ENCODE measurements at places on chromosomes 13 and 19.

DNA sequence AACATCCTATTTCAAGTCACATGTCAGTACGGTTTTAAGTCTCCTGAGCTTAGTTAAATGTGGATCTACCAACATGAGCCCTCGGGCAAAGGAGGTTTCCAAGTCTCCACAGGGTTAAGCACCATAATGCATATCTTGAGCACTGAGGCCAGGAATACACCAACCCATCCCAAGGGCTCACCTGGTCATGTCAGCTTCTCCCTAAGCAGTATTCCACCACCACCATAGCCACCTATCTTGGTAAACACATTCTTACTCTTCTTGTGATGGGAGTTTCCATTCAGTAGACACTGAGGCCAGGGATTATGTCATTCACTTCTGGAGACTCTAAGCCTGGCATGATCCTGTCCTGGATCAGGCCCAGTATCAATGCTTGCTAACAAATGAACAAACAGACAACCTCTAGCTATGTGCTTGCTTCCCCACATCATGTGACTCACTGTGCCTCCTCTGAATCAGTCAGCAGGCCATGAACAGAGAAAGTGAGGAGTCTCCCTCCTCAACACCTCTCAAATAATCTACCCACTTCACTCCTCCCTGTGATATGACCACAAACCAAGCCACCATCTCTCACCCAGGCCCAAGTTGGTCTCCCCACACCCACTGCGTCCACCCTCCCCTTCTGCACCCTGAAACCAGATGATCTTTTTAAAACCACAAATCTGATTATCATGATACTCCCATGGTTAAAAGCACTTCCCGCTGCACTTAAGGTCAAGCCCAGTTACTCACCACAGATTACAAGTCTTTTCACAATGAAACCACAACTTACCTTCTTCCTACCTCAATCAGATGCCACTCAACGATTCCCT is 5.8 kb downstream of the PEG3 start:
- H3K27me3 ChIP-seq, result peaks cover 9% of the 10 kb centered on the region
- no peak for DNase-seq
- H3K36me3 ChIP-seq, result no peaks in the 10 kb centered on the region
- H3K27ac ChIP-seq, result no peak overlapping the region
- no peak overlapping the region for H3K4me3 ChIP-seq
- H3K4me1 ChIP-seq, result peaks cover 3% of the 10 kb centered on the region

GRCh38 chr19:13861392-13861713 is 15.6 kb upstream of the NANOS3 start:
- H3K36me3 ChIP-seq, result no peaks in the 10 kb centered on the region
- peak overlapping the region; percentile 73 for H3K4me3 ChIP-seq
- peaks cover 40% of the 10 kb centered on the region for H3K4me1 ChIP-seq

- peaks cover 13% of the 10 kb centered on the region for H3K27me3 ChIP-seq
- peak overlapping the region; percentile 47 for H3K4me3 ChIP-seq
- H3K27ac ChIP-seq, result no peak overlapping the region
- H3K4me1 ChIP-seq, result peaks cover 18% of the 10 kb centered on the region
- H3K36me3 ChIP-seq, result no peaks in the 10 kb centered on the region
- DNase-seq, result peak; percentile 12
Observed at GRCh38 chr13:110138010-110138699, 168.8 kb downstream of the COL4A1 start.

GRCh38 chr19:6613711-6614110 is 22.8 kb upstream of the CD70 start:
- H3K27ac ChIP-seq, result no peak overlapping the region
- no peaks in the 10 kb centered on the region for H3K36me3 ChIP-seq
- no peak overlapping the region for H3K4me3 ChIP-seq
- no peaks in the 10 kb centered on the region for H3K4me1 ChIP-seq

GRCh38 chr19:34380639-34381241 is 15.7 kb downstream of the GPI start:
- peaks cover 78% of the 10 kb centered on the region for H3K36me3 ChIP-seq
- no peaks in the 10 kb centered on the region for H3K27me3 ChIP-seq
- no peak overlapping the region for H3K4me3 ChIP-seq
- no peaks in the 10 kb centered on the region for H3K4me1 ChIP-seq
- DNase-seq, result no peak

GRCh38 chr19:5865772-5866171 is 4.6 kb downstream of the FUT5 start:
- DNase-seq, result no peak
- H3K4me3 ChIP-seq, result no peak overlapping the region
- H3K27me3 ChIP-seq, result no peaks in the 10 kb centered on the region
- H3K4me1 ChIP-seq, result no peaks in the 10 kb centered on the region

DNA sequence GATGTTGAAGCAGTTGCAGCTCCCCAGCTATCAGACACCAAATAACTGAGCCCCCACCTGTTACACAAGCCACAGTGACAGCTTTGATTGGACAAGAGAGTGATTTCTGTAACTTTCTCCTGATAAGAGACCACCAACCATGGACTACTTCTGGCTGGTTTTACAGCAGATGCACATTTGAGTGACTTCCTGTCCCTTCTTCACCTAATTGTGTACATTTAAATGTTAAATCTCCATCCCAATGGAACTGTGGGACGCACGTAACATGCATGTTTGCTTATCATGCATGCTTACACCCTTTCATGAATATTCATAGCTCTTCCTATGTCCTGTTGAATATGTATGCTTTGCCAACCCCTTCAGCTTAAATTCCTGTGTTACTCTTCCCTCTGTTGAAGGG is 6.0 kb upstream of the TNFSF11 start:
- H3K4me3 ChIP-seq, result no peak overlapping the region
- no peak overlapping the region for H3K27ac ChIP-seq
- DNase-seq, result no peak

- peaks cover 13% of the 10 kb centered on the region for H3K36me3 ChIP-seq
- no peak for DNase-seq
- H3K27ac ChIP-seq, result no peak overlapping the region
Observed at GRCh38 chr19:43589277-43589676, 6.7 kb downstream of the IRGQ start.

DNA sequence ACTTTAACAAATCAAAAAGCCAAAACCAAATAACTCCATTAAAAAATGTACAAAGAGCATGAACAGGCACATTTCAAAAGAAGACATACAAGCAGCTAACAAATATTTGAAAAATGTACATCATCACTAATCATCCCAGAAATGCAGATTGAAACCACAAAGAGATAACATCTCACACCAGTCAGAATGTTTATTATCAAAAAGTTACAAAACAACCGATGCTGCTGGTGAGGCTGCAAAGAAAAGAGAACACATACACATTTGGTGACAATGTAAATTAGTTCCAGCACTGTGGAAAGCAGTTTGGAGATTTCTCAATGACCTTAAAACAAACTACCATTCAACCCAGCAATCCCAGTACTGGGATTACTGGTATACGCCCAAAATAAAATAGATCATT is 756.0 kb upstream of the PCDH20 start:
- H3K4me1 ChIP-seq, result no peaks in the 10 kb centered on the region
- H3K27me3 ChIP-seq, result no peaks in the 10 kb centered on the region
- no peak for DNase-seq
- H3K4me3 ChIP-seq, result no peak overlapping the region
- H3K36me3 ChIP-seq, result no peaks in the 10 kb centered on the region
- H3K27ac ChIP-seq, result no peak overlapping the region

DNA sequence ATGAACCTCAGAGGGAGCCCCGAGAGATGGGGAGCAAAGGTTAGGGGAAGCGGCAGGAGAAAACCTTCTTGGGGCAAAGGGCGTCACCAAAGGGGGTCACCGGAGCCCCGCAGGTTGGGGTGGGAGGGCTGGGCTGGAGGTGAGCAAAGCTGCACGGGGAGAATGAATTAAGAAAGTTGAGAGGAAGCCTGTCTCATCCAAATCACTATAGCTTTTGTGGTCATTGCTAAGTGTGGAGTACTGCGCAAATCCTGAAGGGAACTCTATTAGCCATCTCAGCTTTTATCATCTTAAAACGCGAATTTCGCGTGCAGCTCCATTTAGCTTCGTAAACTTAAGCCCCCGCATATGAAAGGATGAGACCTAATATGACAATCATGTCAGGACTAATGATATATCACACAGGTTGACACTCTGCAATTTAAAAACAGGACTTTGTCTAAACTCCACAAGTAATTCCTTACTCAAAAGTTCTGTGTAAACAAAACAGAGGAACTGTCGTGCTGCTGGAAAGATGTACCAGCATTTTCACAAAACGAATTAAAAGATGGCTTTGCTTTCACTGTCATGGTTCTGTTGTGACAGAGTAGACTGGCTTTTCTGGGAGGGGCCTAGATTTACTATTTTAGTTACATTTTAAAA is 631 bp downstream of the LACC1 start:
- H3K4me3 ChIP-seq, result peak overlapping the region; percentile 76
- H3K4me1 ChIP-seq, result peaks cover 16% of the 10 kb centered on the region
- H3K27me3 ChIP-seq, result no peaks in the 10 kb centered on the region
- H3K36me3 ChIP-seq, result no peaks in the 10 kb centered on the region

DNA sequence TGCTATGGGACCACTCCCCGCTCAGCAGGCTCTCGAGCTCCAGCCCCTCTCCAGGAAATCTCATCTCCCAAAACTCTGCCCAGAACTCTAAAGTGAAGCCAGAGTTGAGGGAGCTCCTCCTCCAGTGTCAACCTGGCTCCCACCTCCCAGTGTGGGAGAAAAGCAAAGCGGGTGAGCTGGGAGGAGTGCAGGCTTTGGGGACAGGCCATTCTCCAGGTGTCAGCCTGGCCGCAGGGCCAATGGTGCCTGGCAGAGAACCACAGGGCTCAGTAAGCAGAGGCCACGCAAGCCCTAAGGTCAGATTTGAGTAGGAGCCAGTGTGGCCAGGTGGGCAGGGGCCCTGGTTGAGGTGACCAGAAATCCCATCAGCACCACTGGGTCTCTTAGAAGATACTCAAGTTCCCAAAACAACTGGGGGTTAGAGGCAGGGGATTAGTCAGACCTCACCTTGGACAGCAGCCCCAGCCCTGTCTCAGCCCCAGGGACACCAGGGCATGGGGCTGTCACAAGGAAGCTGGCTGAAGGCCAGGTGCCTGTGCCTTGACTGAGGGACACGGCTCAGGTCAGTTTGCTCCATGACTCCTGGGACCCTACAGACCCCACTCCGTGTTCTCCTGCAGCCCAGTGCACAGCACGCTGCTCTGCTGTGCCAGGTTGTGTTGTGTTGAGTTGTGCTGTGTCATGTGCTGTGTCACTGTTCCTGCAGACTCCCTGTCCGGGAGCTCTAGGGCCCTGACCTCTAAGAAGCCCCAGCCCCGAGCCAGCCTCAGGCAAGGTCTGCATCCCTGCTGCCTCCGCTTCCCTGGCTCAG is 2.8 kb upstream of the ZNF181 start:
- DNase-seq, result no peak
- no peak overlapping the region for H3K4me3 ChIP-seq
- no peaks in the 10 kb centered on the region for H3K27me3 ChIP-seq

- DNase-seq, result peak; percentile 98
- H3K4me1 ChIP-seq, result peaks cover 21% of the 10 kb centered on the region
- peaks cover under 1% of the 10 kb centered on the region for H3K27me3 ChIP-seq
- H3K27ac ChIP-seq, result peak within 1 kb of the TSS; percentile 99
- H3K36me3 ChIP-seq, result peaks cover 5% of the 10 kb centered on the region
Observed at GRCh38 chr19:45584332-45585157, at the start of gene OPA3. TSS of gene OPA3 (minus strand) at chr19:45584802. CDS start at chr19:45584764, 38 bp downstream.

DNA sequence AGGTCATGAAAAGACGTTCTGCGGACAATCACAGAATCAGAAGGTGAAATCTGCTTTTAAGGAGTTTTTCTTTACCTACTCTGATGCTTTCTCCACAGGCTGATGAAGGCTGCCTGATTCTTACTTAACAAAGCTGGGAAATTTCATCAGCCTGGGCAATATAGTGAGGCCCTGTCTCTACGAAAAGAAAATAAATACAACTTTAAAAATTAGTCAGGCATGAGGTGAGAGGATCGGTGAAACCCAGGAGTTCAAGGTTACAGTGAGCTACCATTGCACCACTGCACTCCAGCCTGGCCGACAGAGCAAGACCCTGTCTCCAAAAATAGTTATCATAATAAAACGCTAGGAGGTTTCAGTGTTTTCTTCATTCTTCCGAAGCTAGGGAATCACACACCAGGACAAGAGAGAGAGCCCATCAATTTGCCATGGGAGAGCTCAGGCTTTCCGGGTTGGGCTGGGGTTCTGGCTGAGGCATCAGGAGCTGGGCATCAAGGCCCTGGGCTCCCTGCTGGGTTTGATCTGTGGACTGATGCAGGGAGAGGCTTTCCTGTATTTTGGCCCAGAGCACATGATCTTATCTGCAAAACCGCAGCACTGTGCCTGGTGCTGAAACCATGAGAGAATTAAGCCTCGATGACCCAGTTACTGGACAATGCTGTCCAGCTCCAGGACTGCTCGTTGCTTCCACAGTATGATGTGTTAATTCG is 25.1 kb upstream of the CEBPG start:
- peaks cover 19% of the 10 kb centered on the region for H3K27me3 ChIP-seq
- H3K4me3 ChIP-seq, result no peak overlapping the region
- H3K27ac ChIP-seq, result no peak overlapping the region
- no peaks in the 10 kb centered on the region for H3K36me3 ChIP-seq
- no peaks in the 10 kb centered on the region for H3K4me1 ChIP-seq

DNA sequence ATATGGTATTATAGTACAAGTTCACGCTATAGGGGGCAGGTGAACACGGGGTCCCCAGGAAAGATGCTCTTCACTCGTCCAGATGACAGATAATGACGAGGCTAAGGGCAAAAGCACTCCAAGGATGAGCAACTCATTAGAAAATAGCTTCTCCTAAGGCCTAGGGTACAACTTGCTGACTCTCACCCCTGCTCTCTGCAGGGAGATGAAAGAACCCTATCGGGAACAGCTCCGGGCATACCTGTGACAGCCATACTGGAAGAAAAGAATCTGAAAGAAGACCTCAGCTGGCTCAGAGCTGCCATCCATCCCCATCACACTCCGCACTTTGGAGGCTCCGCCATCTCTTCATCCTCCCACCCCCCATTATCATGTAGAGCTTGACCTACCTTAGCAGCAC is 17.5 kb upstream of the HSPH1 start:
- H3K4me1 ChIP-seq, result no peaks in the 10 kb centered on the region
- H3K27me3 ChIP-seq, result no peaks in the 10 kb centered on the region
- no peak for DNase-seq
- H3K4me3 ChIP-seq, result no peak overlapping the region

DNA sequence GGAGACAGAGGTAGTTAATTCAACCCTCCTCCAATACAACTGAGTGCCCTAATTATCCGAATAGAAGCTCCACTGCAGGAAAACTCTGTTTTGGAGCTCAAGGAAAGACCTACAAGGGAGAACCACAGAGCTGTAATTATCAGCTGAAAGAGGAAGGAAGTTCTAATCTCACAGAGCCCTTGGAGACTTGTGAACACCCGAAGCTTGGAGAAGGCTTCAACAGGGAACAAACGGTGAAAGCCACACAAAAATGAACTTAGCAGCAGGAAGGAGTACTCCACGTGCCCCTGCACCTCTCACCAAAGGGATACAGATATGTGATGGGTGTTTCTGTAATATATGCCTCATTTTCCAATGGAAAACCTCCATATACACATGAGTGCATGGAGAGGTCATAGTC is 61.1 kb downstream of the IRS2 start:
- H3K36me3 ChIP-seq, result no peaks in the 10 kb centered on the region
- DNase-seq, result no peak
- no peaks in the 10 kb centered on the region for H3K4me1 ChIP-seq
- H3K27ac ChIP-seq, result no peak overlapping the region
- H3K4me3 ChIP-seq, result no peak overlapping the region

- DNase-seq, result no peak
- no peaks in the 10 kb centered on the region for H3K27me3 ChIP-seq
- no peak overlapping the region for H3K27ac ChIP-seq
- no peaks in the 10 kb centered on the region for H3K4me1 ChIP-seq
- no peaks in the 10 kb centered on the region for H3K36me3 ChIP-seq
Observed at GRCh38 chr13:31885994-31886393, 145.6 kb upstream of the FRY start.
